ENCODE measurements at places on chromosomes 12 and 14.

- no peak for DNase-seq
These were observed 49.7 kb downstream of the TRMT5 start for GRCh38 chr14:60931218-60931617.

DNA sequence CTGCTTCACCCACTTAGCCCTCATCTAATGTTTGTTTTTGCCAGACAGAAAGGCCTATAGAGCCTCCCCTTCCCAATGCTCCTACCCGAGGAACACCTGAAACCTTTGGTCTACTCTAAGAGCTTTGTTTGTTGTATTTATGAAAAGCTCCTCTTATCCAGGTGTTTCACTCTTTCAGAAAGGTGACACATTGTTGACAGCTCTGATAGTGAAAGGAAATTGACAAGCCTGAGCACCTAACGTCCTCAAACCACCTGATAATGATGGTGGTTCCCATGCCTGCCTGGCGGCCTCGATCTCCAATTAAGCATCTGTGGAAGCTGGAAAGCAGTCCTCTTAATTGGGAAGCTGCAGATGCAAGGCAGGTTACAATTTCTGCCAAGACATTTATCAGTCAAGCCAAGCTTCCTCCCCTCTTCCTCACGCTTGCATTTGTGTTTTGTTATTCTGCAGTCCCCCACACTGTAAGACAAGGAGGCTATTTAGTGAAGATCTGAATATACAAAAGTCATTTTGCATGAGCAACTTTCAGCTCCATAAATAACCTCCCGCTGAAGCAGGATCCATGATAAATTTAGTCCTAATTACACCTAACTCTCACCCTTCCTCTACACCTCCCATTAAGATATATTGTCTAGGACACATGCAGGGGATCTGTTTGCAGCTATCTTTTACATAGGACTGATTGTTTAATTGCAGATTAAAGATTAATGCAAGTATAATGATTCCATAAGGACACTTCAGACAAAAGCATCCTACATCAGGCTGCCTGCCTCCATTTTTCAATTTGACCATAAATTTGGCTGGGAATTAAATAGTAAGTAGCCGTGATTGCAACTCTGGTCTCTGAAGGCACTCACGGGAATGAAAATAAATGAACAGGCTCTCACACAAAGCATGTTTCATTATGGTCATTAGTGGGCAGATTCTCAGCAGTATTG is 288.6 kb downstream of the PDZRN4 start:
- DNase-seq, result no peak

DNA sequence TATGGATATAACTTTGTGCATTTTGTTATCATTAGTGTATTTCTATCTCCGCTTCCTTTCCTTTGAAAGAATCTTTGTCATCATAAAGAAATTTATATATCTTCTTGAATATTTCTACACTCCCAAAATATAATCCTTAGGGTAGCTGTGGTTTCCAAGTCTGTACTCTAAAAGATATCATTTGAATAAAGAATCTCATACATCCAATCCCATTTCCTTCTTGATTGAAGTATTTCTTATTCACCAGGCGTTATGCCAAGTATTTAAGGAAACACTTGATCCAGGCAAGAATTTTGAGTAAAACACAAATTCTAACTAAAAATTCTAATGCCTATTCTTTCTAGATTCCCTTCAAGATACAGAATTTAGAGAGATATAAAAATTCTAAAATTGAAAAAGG is 821.8 kb downstream of the GALC start:
- DNase-seq, result no peak

DNA sequence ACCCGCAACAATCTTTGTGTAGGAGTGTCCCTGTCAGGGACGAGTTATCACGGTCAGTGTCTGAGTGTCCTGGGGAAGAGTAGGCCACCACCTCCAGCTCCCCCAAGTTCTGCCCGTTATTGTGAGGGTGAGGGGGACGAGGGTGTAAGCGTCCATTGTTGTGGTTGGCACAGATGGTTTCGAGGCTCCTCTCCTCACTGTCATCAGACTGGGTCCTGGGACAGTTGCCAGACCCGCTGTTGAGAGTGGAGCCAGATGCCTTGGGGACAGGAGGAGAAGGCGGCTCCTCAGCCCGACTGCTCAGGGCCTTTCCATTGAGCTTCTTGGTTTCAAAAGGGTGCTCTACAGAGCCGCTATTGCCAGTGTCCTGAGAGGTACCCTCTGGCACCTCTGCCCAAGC is 74.9 kb upstream of the ACTN1 start:
- DNase-seq, result no peak

DNA sequence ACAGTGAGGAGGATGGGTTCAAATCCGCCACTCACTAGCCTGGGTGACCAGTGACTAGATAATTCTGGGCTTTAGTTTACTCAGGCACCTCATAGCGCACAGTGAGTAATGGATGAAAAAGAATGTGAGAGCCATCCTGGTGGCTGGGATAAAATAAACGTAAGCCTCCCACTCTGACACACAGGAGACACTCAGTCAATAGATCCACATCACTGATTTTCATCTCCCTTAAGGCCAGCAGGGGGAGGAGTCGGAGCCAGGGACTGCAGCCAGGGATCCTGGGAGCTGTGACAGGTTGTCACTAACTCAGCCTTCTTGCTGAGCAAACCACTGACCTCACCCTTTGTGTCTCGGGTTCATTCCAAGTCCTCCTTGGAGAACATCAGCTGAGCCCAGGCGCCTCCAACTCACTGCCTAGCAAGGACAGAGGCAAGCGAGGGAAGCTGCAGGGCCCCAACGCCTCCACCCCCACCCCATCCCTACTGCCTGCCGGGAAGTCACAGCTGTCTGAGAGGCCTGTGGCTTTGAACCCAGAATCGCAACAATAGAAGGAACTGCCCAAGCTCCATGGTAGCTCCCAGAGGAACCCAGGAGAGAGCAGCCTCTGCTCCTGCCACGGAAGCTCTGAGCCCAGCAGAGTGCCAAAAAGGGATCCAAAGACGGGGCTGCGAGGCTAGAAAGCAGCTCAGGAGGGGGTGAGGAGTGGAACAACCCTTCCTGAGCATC is 30.7 kb downstream of the PXN start:
- DNase-seq, result no peak

- DNase-seq, result no peak
These were observed 6.9 kb downstream of the GALNT9 start for GRCh38 chr12:132322206-132323132.

Measured in stimulated activated CD8-positive, alpha-beta memory T cell treated with anti-CD3 and anti-CD28 coated beads, Interleukin-12 subunit alpha, Interleukin-12 subunit beta, amount 100 ng/mL, for 1 hour (primary cell).